Cortex of kidney (tissue), 1 donor: ENCODE measurements at places on chromosomes 4 and X.

GRCh38 chrX:151393514-151393913 lies 3.5 kb upstream of the VMA21 start:
- DNase-seq, result no peak

- no peak for DNase-seq
Observed at GRCh38 chr4:40194602-40195161, 2.1 kb upstream of the RHOH start.

- DNase-seq, result no peak
Observed at GRCh38 chrX:15345976-15346375, 10.7 kb upstream of the PIGA start.

- no peak for DNase-seq
Observed at GRCh38 chr4:107736924-107737448, 17.0 kb upstream of the PAPSS1 start.

DNA sequence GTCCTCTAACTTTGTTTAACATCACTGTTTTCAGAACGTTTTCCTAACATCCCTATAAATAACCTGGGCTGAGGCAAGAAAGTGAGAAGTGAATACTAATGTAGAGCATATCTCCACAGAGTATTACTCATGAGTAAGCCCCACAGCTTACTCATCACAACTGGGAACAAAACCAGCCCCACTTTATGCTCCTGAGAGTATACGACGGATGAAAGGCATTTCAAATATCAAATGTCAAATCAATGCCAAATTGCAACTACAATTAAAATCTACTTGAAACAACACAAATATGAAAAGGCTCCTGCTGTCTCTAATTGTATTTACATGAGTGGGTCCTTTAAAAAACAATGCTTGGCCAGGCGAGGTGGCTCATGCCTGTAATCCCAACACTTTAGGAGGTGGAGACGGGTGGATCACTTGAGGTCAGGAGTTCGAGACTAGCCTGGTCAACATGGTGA lies 41.2 kb downstream of the SH3RF1 start:
- DNase-seq, result no peak

GRCh38 chr4:2078584-2078983 lies 19.5 kb downstream of the NAT8L start:
- no peak for DNase-seq

DNA sequence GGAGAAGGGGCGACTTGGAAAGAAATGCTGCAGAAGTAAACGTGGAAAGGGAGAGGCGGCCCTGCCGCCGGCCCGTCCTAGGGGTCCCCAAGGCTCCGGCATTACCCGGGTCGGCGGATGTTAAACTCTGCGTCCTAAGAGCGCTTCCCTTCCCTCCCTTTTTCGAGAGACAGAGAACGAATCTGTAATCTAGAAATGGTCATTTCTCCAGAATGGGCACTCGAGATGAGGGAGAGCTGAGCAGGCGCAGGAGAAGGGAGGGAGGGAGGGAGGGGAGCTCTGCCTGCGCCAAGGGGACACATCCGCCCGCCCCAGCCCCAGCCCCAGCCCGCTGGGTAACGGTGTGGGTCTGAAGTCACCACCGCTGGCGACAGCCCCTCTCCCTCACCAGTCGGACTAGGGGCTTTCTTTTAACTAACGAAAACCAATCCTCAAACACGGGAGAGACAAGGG lies 1.7 kb downstream of the HCFC1 start:
- no peak for DNase-seq

- no peak for DNase-seq
Observed at GRCh38 chr4:189299706-189300105, 641.0 kb upstream of the FRG1 start.

GRCh38 chrX:23964191-23964590 lies 56.4 kb downstream of the CXorf58 start:
- no peak for DNase-seq

DNA sequence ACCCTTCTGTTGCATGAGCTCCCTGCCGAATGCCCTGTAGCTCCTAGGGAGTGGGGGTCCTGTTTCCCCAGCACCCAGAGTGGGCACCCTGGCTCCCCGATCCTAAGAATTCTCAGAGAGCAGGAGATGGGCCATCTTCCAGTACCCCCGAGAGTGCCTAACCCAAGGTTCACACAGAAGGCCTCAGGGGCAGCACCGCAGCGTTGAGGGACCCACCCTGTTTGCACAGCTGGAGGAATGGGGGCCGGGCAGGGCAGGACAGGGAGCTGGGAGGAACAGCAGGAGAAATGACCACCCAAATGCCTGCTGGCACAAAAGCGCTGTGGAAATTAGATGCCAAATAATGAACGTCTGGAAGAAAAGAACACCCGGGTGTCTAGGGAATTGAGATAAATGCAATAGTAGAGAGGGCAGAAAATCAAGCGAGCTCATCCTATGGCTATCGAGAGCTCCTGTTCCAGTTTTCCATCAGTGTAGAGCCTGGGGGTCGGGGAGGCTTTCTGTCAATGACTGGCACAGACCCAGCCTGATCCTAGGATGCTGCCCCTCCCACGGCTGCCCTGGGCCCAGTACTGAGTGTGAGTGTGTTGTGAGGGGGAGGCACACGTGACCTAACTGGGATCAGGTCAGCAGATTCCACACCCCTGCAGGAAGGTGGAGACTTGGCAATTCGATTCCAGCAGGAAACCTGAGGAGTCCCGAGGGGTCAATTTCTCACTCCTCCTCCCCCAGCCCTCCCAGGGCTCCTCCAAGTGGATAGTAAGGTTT lies 25.7 kb downstream of the SEPTIN6 start:
- no peak for DNase-seq

DNA sequence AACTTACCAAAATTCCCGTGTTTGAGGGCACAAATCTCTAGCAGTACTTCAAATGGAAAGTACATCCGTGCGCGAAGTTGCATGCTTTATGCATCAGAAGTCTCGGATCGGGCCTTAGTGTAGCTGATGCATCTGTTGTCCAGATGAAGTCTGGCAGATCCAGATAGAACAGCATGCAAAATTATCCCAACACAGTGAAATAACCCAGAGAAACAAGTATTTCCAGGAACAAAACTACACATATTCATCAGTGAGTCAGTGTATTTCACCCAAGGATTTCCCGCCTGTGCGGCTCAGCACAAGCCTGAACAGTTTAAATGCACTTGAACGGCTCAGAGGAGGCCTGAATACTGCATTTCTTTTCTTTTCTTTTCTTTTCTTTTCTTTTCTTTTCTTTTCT lies 27.4 kb upstream of the CLDN24 start:
- no peak for DNase-seq

- DNase-seq, result no peak
Observed at GRCh38 chr4:130073145-130073790, 977.3 kb downstream of the C4orf33 start.

DNA sequence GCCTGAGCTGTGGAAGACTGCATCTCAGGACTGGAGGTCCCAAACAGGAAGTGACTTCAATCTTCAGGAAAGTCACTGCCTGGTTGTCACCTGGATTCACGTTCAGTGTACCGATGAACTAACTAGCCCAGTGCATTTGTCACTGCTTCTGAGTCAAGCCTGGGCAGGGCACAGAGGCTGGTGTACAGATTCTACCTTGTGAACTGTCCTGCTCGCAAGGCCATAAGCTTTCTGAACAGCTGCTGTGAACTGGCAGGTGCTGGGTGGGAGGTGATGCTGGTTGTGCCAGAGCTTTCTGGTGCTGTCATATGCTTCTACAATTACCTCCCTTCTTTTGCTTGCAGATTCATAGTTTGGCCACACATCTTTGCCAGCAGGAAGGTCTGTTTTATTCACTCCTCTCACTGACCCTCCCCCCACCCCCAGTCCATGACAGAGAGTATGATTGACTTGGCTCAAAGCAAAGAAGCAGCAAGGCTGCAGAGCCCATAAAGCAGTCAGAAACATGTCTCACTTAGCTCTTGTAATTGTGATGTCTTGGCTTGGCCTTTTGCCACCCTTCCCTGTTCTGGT lies 40.5 kb downstream of the ZCCHC12 start:
- no peak for DNase-seq

DNA sequence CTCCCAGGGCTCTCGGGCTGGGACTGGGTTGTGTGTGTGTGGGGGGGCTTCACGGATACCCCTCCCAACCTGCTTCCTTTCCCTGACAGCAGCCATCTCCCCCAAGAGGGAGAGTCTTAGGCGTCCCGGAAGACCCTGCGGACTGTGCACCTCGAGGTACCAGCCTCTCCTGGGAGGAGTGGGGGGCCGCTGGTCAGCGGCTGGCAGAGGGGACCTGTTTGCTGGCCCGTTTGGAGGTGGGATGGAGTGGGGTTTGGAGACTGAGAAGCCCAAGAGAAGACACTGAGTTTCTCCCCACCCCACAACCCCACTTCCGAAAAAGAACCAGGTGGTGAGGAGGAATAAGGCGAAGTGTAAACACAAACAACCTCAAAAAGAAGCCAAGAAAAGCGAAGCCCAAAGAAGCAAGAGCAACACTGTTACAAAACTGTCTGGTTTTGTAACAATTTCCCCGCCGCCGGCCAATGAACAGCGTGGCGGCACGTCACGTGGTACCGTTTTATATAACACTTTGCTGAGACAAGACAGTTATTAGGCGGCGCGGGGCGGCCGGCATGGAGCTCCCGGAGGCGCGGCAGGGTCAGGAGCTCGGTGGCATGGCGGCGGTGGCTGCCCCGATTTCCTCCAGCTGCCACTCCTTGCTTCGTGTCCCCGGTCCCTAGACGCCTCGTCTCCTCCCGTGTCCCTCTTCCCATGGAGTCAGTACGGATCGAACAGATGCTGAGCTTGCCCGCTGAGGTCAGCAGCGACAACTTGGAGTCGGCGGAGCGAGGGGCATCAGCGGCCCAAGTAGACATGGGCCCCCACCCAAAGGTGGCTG lies at the start of gene LONRF3:
Gene LONRF3, plus strand, starts transcription at position 531 of the 820 bp plus-strand sequence. Its CDS starts 163 bp downstream, at position 694.
- DNase-seq, result no peak

GRCh38 chr4:109921384-109921808 lies 8.7 kb downstream of the EGF start:
- no peak for DNase-seq

DNA sequence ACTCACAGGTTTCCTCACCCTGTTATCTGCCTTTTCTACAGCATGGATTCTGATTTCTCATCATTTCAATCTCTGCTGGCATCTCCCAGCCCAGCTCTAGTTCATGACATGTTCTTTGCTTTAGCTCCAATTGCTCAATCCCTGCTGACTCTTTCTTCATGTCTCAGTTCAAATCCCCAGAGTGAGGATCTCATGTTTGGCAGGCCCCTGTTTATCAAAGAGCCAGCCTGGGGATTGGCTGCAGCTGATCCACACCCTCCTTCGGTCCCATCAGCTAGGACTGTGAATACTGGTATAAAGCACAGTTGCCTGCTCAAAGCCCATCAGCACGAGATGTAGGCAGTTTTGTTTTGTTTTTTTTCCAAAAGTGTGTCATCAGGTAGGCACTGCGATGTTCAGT lies 14.4 kb upstream of the CC2D2A start:
- DNase-seq, result no peak

DNA sequence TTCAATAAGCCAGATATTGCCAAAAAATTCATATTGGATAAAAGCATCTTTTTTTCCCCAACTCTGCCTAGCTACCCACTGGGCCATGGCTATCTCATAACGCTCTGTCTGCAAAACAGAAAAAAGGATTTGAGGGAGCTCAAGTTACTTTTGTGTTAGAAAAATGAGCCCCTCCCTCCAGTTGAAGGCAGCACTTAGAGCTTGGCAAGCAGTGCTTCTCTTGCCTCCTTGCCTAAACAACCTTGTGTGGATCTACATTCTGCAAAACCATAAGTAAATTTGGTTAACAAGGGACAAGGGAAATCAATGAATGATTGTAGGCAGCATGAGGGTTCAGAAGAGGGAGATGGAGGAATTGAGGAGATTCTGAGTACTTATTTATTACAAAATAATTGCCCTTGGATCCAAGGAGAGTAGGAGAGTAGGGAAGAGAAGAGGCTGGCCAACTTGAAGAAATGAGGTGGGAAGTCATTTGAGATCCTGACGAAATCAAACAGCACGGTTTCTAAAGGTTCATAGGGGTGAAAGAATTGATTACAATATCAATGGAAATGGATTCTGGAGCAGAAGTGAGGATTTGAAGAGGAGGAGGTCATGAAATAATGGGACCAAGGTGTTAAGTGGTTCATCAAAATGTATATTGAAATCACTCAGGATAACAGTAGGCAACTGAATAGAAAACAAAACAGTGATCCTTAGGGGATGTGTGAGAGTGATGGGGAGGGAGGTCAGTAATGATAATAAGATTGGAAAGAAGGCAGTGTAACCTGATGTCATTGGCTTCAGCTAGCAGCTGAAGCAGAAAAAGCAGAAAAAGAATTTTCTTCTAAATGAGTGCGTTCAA lies 434.8 kb upstream of the IGFBP7 start:
- no peak for DNase-seq

DNA sequence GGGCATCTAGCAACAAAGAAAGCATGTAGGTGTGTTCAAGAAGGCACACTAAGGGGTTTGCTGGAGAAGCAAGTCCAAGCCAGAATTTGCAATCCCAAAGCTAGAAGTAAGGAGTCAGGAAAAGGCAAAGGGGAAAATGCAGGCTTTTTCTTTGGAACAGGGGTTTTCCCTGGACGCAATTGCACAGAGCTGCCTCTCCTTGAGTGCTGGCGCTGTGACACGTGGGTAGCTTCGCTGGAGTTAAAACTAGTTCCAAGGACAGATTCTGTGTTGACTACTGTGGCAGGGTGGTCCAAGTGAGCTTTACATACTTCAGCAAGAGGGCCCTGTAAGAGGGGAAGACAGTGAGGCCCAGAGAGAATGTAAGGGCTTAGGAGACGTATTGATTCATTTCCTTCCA lies 277.1 kb downstream of the ADGRA3 start:
- no peak for DNase-seq

DNA sequence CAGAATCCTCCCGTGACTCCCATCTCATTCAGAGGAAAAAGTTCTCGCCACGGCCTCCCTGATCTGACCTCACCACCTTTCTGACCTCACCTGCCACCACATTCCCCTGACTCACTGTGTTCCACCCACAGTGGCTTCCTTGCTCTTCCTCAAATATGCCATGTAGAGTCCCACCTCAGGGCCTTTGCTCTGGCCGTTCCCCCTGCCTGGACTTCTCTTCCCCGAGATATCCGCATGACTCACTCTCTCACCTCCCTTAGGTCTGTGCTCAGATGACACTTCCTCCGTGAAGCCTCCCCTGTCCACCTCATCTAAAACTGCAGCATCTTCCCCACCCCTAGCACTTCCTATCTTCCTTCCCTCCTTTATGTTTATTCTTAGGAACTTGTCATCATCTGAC lies 7.2 kb upstream of the TSPYL2 start:
- no peak for DNase-seq

DNA sequence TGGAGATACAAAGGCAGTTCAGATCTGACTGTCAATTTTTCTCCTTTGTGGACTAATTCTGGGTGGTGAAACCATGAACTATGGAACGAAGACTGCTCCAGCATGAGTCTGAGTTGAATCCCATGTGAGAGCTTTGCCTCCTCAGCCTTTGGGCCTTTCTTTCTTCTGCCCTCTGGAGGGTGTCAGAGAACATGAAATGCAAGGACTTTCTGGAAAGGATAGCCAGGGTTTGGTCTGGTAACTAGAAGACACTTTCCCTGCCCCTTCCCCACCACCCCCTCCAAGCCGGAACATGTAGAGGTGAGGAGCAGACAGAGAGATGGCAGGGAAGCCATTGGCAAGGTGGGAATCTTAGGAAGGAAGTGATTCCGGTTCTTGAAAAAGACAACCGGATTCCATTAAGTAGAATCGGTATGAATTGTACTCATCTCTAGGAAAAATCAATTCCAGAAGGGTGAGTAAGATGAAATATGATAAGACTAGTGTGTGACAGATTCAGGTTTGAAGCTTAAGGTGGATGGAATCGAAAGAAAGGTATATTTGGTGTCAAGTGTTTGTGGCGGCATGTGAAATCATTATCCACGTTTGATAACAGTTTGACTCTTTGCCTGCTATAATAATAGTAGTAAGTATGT lies 19.0 kb downstream of the FHL1 start:
- DNase-seq, result no peak

GRCh38 chr4:141660880-141661279 lies 24.5 kb downstream of the IL15 start:
- no peak for DNase-seq

- DNase-seq, result no peak
Observed at GRCh38 chrX:283115-283845, 2.1 kb downstream of the PLCXD1 start.
